Spinal cord (tissue), 10 donors: ENCODE measurements at places on chromosomes 11 and 22. TPM values are rescaled to one million over a fixed set of nuclear protein-coding genes. Genes with fewer than 3 reads are reported as not detected.

The NEU3 gene
- total RNA-seq = 14.5 TPM

GRCh38 chr11:117523680-117524079 is 196.0 kb downstream of the CEP164 start:
- DNase-seq = no peak

DNA sequence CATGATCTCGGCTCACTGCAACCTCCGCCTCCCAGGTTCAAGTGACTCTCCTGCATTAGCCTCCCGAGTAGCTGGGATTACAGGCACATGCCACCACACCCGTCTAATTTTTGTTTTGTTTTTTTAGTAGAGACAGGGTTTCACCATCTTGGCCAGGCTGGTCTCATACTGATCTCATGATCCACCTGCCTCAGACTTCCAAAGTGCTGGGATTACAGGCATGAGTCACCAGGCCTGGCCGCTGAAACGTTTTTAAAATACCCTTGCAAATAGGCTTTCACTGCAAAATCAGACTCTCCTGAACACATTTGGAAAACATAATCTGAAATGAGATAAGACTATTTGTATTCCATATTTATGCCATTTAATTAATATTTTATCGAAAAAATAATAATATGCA is 826.1 kb upstream of the CNTN5 start:
- H3K27ac ChIP-seq = no peak overlapping the region
- no peak overlapping the region for H3K4me3 ChIP-seq
- no peak for DNase-seq
- no peaks in the 10 kb centered on the region for H3K4me1 ChIP-seq

The DCDC1 gene
- total RNA-seq = 7.7 TPM

The TREH gene
- not detected for total RNA-seq

DNA sequence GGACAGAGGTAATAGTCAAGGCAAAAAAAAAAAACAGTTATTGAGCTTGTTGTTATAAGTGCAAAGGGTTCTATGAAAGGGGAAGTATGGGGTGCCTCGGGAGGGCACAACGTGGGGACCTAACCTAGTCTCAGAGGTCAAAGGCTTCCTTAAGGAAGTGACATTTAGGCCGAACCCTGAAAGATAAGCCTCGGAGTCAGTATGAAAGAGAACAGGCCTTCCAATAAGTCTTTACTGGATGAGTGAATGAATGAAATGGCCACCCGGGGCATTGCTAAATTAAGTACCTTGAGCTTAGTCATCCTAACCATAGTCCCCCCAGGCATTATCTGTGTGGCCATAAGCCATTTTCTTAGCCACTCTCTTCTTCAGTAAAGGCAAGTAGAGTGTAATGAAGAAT is 19.7 kb downstream of the FLI1 start:
- H3K27ac ChIP-seq = no peak overlapping the region
- H3K36me3 ChIP-seq = no peaks in the 10 kb centered on the region
- no peak overlapping the region for H3K4me3 ChIP-seq
- no peak for DNase-seq
- H3K27me3 ChIP-seq = no peaks in the 10 kb centered on the region

- no peaks in the 10 kb centered on the region for H3K27me3 ChIP-seq
- peaks cover 11% of the 10 kb centered on the region for H3K36me3 ChIP-seq
- no peak for DNase-seq
- no peak overlapping the region for H3K4me3 ChIP-seq
- H3K4me1 ChIP-seq = no peaks in the 10 kb centered on the region
Measured at GRCh38 chr22:27906241-27906640, 12.8 kb downstream of the PITPNB start.

GRCh38 chr11:12229450-12230229 is 119.2 kb downstream of the MICAL2 start:
- H3K27me3 ChIP-seq = peaks cover 2% of the 10 kb centered on the region
- no peak for DNase-seq
- peaks cover 16% of the 10 kb centered on the region for H3K36me3 ChIP-seq
- H3K4me1 ChIP-seq = peaks cover 1% of the 10 kb centered on the region

DNA sequence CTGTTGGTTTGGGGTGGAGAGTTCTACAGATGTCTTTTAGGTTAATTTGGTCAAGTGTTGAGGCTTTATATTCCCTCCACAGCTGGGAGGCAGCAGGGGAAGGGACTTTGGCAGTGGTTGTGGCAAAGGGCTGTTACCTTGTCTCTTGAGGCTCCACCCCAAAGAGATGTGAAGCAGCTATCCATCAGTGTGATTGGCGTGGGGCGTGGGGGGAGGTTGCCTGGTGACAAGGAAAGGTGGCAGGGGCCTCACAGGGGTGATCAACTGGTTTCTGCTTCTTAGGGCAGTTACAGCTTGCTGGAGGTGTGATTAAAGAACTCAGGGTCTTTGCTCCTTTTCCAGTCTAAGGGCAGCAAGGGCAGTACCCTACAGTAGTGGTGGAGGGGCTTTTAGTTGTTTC is 59.3 kb downstream of the FANCF start:
- H3K4me3 ChIP-seq = no peak overlapping the region
- no peaks in the 10 kb centered on the region for H3K4me1 ChIP-seq
- no peaks in the 10 kb centered on the region for H3K27me3 ChIP-seq
- no peak overlapping the region for H3K27ac ChIP-seq

DNA sequence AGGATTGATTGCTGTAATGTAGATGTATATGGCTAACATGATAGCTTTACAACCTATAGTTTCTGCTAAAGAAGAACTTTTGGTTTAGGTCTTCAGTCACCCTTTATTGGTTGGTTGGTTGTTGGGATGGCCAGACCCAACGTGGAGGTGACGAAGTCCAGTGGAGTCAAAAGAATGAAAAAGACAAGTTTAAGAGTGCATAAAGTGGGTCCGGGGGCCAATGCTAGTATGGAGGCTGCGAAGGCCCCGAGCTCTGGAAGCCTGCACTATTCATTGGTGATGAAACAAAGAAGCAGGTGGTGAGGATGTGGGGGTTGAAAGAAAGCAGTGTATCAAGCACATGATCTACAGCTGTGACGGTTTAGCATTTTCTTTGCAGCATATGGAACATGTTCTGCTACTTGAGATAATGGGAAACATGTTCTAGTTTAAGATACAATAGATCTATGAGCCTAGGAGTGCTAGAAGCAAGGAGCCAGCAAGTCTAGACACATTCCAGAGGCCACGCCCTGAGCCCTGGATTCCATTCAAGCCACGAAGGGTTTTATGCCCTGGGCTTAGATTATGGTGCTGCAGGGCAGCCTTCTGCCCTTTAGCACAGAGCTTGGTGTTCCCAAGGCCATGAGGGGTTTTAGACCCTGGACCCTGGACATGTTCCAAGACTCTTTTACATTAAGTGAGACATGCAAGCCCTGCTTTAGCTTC is 6.3 kb downstream of the TCP11L1 start:
- no peak for DNase-seq
- no peaks in the 10 kb centered on the region for H3K27me3 ChIP-seq
- H3K27ac ChIP-seq = no peak overlapping the region
- no peak overlapping the region for H3K4me3 ChIP-seq
- H3K4me1 ChIP-seq = no peaks in the 10 kb centered on the region

DNA sequence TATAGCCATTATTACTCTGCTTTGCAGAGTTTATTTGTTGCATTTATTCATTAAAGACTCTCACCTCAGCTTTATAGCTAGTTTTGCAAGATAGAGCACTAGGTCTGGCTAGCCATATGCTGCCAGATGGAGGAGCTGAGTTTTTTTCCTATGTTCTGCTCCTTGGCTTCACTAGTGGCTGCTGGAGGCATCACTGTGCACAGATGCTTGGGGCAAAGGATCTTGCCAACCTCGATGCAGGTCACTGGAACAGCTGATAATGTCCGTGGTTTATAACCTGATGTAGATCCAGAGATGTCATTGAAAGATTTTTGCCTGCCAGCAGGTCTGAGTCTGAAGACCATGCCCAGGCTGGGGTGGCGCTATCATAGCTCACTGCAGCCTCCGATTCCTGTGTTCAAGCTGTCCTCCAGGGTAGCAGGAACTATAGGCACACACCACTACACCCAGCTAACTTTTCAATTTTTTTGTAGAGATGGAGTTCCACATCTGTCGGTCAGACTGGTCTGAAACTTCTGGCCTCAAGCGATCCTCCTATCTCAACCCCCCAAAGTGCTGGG is 63.2 kb downstream of the PACS1 start:
- no peak overlapping the region for H3K4me3 ChIP-seq
- H3K36me3 ChIP-seq = no peaks in the 10 kb centered on the region
- no peak for DNase-seq
- no peaks in the 10 kb centered on the region for H3K27me3 ChIP-seq

GRCh38 chr22:49092716-49093115 is 735.0 kb downstream of the BRD1 start:
- no peak for DNase-seq
- peaks cover 2% of the 10 kb centered on the region for H3K27me3 ChIP-seq
- H3K4me3 ChIP-seq = no peak overlapping the region
- no peak overlapping the region for H3K27ac ChIP-seq
- peaks cover 30% of the 10 kb centered on the region for H3K4me1 ChIP-seq
- no peaks in the 10 kb centered on the region for H3K36me3 ChIP-seq

DNA sequence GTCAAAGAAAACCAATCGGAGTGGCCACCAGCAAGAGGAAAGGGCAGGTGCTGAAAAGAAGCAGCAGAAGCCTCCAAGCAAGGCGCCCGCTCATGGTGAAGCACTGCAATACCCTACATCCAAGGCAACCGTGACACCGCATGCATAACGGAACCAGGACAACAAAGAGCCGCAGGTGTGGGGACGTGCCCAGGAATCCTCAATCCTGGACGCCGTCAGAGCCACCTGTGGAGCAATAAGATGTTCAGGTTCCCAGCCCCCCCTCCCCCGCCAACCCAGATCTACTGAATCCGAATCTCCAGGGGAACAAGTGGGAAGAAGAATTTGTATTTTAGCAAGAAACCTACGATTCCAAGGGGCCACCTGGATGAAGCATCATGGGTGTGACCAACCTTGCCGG is 70.8 kb downstream of the SHANK2 start:
- H3K4me3 ChIP-seq = no peak overlapping the region
- H3K27me3 ChIP-seq = no peaks in the 10 kb centered on the region
- no peaks in the 10 kb centered on the region for H3K36me3 ChIP-seq
- no peak overlapping the region for H3K27ac ChIP-seq
- no peak for DNase-seq
- no peaks in the 10 kb centered on the region for H3K4me1 ChIP-seq

The SEC14L6 gene
- total RNA-seq = 3.1 TPM
